ENCODE measurements at places on chromosomes 4 and X.

- no peak for DNase-seq
These were observed 74.0 kb downstream of the GALNT7 start for GRCh38 chr4:173242466-173243250.

GRCh38 chr4:107404591-107405300 lies 315.3 kb downstream of the PAPSS1 start:
- DNase-seq = no peak

DNA sequence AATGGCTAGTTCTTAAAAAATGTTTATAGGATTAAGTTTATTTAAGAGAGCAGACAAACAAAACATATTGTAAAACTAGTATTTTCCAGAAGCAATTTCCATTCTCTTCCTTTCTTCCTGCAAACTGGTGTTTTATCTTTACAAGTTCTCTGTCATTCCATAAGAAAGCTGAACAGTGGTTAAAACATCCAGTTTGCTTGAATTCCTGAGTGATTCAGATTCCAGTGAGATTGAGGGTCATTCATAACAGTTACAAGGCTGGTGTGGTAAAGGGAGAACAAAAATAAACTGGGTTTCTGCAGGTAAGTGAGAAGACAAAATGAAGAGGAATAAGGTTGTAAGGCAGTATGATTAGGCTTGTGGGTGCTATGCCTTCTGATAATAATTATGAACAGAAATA lies 544.8 kb upstream of the DIPK2B start:
- no peak for DNase-seq

DNA sequence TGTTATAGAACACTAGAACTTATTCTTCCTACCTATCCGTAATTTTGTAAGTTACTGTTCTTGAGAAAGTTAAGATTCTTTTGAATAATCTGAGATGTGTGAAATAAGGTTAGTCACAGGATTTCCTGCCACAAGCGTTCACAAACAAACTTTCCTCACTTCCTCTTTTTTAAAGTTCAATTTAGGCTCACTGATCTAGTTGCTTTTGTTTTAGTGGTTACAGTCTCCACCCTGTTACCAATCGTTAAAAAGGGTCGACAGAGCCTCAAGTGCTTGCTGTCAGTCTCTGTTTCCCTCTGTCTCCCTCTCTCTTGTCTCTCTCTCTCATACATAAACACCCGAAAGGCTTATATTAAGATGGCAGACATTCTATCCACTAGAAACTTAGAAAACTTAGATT lies 35.9 kb upstream of the STK26 start:
- DNase-seq = peak; percentile 82

DNA sequence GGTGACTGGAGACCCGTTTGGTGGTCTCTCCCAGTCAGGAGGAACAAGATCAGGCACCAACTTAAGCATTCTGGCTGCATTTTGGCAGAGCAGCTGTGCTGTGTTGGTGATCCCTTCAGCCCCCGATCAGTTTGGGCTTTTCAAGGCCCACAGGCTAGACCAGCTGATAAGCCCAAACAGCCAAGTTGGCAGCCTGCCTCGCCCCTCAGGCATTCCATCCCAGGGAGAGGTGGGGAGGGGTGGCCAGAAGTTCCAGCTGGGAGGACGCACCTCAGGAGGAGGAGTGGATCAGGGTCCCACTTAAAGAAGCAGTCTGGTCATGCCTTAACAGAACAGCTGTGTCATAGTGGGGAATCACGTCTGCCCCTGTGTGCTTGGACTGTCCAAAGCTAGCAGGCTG lies 105.8 kb downstream of the CHIC1 start:
- no peak for DNase-seq

DNA sequence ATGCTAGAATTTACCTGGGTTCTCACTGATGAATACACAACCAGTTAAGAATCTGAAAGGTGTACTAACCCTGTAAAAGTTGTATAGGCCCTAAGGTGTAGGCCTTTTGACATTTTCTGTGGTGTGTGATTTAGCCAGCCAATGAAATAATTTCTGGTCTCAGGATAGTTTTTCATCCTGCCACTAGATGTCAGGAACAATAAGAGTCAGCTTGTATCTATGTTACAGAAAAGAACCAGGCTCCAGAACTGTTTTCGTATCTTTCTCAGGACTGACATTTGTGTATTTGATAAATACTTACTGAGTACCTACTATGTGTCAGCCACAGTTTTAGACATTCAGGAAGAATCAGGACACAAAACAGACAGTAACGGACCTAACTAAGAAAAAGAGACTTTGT lies 673.6 kb upstream of the TENM3 start:
- peak; percentile 36 for DNase-seq

DNA sequence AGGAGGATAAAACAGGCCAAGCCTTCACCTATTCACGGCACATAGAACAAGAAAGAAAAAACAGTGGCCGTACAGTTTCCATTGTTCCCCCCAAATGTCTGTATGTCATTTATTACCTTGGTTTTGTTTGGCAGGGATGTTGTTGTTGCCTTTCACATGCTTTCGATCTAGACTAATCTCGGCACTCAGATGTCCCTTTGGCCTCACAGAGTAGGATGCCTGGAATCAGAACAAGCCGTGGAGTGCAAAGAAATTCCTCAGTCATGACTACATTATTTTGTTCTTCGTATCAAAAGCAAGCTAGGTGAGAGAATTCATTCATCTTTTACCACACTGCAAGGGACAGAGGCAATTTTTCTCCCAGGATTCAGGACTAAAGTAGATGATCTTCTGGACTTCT lies 106.9 kb downstream of the SMIM20 start:
- no peak for DNase-seq

- DNase-seq = no peak
These were observed 106.2 kb upstream of the KLF8 start for GRCh38 chrX:56125946-56126345.

DNA sequence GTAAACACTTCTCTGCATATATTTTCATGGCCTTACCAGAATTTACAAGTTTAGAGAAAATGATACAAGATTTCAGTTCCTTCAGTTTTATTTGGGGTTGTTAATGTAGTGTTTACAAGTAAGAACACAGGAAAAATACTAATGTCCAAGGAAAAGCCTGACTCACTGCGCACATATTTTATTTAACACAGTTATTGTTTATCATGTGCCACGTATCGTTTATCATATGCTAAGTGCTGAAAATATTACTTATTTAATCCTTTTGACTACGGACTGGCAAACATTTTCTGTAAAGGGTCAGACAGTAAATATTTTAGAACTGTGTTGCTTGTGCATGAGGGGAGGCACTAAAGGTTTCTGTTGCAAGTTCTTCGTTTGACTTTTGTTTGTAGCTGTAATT lies 794 bp downstream of the HSD17B13 start:
- no peak for DNase-seq

GRCh38 chrX:56564921-56565840 lies 1.8 kb downstream of the UBQLN2 start:
- DNase-seq = peak; percentile 10

- no peak for DNase-seq
These were observed 783.5 kb downstream of the PCDH18 start for GRCh38 chr4:136748773-136749172.

GRCh38 chrX:111088628-111089027 lies 7.4 kb upstream of the PAK3 start:
- no peak for DNase-seq

- DNase-seq = no peak
These were observed 34.9 kb downstream of the ZCCHC13 start for GRCh38 chrX:74338852-74339251.

DNA sequence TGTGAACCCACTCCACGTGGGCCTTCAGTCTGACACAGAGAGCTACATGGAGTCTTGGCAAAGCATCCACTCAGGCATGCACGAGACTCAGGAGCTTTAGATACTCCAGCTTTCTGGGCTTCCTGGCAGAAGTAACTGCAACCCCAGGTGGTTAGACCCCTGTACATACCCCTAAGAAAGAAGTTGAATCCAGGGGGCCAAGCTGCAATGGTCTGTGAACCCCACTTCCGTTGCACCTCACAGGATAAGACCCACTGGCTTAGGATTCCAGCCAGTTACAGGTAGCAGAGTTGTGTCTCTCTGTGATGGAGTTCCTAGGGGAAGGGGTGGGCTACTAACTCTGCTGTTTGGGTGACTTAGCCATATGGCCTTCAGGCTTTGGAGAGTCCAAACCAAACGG lies 21.4 kb upstream of the FAAH2 start:
- no peak for DNase-seq

- DNase-seq = no peak
These were observed 63.0 kb upstream of the HHIP start for GRCh38 chr4:144582975-144583374.

DNA sequence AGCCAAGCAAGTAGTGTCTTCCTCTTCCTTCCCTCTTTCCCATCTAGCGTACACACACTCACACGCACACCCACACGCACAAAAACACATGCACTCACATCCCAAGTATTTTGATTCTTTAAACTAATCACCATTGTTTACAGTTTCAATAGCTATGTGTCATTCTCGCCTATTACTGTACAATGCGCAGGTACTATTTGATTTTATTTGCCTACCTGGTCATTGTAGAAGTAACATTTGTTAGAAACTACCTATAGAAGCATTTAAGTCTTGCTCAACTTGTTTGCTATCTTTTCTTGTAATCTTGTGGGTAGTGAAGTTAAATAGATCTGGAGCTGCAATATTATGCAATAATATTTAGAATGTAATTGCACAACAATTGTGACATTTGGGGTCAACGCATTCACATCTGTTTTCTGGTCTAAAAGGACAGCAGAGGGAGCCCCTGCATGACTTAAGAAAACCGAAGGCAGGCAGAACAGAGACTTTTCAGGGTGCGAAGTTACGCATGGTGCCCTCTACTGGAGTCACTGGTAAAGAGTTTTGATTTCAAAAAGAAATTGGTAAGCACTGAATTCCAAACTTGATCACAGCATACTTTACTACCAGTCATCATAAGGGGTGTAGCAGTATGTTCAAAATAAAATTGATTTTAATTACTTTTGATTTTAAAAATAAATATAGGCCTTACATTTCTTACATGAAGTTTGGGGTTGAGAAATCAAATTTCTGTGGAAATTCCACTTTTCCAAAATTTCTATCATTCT lies 503.3 kb upstream of the FAM241A start:
- peak; percentile 88 for DNase-seq

- DNase-seq = no peak
These were observed 107.8 kb upstream of the NKX1-1 start for GRCh38 chr4:1513936-1514483.

DNA sequence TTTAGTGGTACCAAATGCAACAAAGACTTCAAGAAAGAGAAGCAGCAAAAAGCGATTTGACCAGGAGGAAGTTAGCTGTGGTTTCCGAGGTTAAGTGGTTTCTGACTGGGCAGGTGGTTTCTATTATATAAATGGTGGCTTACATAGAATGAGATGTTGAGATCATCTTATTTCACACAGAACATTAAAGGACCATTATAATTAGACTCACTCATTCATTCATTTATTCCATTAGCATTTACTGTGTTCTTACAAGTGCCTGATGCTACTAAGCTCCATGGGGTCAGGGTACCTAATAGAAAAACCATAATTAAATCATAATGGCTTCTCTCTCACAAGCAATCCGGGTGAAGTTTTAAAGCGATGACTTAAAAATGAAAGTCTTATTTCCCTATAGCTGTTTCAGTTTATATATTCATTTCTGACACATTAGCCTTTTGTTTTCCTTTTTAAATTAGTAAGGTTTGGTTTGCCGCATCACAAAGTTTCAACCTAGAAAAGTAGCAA lies 10.6 kb downstream of the TSPAN6 start:
- peak; percentile 80 for DNase-seq

GRCh38 chr4:138643827-138644226 lies 371.8 kb upstream of the NOCT start:
- no peak for DNase-seq

DNA sequence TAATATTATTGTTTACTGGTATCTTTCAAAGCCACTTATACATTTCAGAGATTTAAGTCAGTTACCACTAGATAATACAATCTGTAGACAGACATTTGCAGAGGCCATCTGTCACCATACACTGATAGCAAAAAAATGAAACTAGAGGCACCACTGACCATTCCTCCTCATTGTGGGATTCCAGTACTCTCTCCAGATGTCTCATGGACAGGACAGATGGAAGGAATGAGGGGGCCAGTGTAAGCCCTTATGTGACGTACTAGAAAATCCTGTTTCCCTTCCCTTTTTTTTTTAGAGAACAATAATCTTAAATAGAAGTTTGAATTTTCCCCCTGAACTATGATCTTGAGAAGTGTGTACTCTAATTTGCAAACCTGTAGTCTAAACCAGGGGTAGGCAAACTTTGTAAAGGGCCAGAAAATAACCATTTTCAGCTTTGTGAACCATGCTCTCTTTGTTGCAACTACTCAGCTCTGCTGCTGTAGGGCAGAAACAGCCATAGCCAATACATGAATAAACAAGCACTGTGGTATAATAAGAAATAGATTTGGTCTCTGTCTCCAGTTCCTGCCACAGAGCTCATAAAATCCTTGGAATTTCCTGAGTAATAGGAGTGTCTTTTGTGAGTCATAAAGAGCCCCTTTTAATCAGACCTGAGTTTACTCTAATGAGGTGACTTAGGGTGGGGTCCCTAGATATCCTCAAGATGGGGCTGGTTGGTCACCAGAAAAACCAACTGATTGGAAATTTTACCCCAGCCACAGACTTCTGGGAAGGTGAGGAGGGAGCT lies 90.4 kb downstream of the MOSPD2 start:
- DNase-seq = no peak

- DNase-seq = no peak
These were observed 243.2 kb upstream of the F9 start for GRCh38 chrX:139287155-139287924.

GRCh38 chrX:39953879-39954278 lies 143.9 kb downstream of the BCOR start:
- DNase-seq = no peak

- DNase-seq = no peak
These were observed 11.0 kb downstream of the TRMT10A start for GRCh38 chr4:99552872-99553271.

DNA sequence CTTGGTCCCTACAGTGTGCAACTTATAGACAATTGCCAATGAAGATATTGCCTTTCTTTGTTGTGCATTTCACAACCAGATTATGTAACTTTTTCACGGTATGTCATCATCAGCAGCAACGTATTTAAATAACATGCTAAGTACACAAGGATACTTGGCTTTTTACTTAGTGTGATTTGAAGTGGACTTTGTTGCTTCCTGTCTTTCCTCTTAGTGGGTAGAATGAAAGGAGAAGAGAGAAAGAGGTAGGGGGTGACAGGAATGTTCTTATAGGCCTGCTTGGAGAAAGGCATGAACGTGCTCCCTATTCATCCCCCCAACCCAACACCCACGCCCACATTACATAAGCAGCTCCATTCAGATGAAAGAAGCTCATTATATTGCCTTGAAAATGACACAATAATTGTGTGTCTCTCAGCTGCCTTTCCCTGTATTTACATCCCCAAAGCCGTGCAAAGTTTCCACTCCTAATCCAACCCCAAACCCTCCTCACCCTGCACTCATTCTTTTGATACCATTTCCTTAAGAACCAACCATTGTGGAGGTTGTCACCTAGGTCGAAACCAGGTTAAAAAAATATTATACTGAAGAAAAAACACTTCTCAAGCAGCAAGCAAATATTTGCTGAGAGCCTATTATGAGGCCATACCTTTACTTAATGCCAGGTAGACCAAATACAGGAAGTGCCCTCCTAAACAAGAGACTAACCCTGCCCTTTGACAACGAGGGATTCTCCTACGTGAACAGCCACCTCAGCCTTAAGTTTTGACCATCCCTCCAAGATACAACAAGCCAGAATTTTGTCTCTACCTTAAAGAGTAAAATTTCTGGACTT lies 25.2 kb upstream of the GK start:
- no peak for DNase-seq

Measured in GM12865 (cell line).